ENCODE measurements at places on chromosomes 2 and 18.

DNA sequence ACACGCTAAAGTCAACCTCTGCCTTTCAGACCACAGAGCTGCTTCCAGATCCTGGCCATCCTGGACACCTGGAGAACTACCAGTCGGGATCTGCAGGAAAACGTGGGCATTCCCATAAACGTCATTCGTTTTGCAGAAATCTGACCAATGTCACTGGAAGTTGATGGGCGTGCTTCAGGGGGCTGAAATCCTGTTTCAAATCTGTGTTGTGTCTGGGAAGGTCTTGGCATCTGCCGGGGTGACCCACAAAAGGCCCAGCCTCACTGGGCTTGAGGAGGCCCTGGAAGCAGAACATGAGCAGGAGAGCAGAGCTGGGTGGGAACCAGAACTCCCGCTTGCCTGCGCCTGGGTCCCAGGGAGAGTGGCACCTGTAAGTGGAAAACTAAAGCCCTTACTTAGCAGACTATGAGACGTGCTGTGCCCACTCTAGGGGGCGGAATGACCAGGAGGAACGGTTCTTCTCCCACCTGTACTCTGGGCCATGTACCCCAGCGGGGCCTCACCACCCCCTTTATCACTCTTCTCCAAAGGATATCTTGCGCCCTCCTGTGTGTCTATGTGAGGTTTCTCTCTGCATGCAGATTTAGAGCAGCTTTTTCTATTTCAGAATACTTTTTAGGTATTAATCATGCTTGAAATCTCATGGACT, 200.9 kb downstream of the FAM210A start:
- DNase-seq = no peak

DNA sequence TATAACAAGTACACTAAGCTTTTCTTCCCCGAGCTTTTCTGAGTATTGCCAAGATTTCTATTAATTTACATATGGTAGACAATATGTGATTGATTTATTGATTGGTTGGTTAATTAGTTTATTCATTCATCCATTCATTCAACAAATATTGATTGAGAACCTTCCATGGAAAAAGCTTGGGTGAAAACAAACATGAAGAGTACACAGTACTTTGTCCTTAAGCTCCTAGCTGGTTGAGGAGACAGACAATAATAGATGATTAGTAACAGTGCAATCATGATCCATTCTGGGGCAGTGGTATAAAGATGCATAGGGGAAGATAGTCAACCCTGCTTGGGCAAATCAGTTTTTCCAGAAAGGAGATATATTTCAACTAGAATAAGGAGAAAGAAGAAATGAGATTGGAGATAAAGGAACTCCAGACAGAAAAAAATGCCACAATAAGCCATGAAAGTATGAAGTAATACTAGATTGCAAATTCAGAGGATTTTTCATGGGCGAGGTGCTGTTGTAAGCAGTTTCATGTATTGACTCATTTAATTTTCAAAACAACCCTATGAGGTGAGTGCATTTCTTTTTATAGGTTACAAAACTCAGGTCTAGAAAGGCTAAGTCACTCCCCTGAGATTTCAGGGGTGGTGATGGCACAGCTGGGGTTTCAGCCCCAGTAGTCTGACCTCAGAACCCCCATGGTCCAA, 129.5 kb downstream of the RND3 start:
- DNase-seq = no peak

GRCh38 chr2:240538031-240538780, 19.6 kb downstream of the ANKMY1 start:
- no peak for DNase-seq

DNA sequence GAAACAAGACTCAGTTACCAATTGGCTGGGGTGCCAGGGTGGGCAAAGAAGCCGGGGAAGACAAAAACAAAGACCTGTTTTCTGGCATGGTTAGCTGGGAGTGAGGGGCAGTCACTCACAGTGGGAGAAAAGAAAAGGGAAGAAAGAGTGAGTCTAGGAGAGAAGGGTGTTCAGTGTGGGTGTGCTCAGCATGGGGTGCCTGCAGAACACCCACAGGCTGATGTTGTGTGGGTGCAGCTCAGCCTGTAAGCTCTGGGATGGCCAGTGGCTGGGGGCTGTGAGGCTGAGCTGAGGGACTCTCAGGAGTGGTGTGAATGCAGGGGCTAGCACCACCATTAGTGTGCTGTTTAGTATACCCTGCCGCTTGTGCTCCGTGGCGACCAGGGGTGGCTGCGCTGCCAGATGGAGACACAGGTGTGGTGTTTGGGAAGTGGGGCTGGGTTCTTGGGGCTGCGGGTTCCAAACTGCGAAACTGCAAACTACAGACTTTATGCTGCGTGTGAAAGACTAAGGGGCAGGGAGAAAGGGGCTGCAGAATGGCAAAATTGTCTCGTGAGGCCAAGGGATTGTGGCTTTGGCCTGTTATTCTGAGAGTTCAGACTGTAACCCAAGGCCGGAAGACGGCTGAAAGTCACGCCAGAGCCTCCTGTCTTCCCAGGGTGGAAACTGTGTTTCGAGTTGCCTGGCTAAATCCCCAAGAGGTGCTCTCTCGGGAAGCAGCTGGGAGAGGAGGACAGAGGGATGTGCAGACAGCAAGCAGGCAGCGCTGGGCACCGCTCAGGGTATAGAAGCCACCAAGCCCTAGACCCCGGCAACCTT, 156.3 kb downstream of the TTC32 start:
- no peak for DNase-seq

- no peak for DNase-seq
Observed at GRCh38 chr18:36711813-36712444, 116.9 kb downstream of the TPGS2 start.

DNA sequence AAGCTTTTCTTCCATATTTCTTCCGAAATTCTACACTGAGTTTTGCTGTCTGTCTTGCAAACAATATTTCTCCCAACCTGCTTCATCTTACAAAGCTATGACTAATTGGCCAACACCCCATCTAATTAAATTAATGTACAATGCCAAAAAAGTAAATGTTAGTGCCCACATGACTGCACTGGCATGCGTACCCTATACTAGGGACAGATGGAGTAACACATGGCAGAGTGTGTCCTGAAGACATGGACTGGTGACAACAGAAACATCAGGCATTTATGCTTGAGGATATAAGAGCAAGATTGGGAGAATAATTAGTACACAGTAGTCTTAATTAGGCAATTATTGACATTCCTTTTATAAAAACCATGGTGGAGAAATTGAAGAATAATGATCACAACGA, 66.8 kb downstream of the MREG start:
- DNase-seq = no peak

DNA sequence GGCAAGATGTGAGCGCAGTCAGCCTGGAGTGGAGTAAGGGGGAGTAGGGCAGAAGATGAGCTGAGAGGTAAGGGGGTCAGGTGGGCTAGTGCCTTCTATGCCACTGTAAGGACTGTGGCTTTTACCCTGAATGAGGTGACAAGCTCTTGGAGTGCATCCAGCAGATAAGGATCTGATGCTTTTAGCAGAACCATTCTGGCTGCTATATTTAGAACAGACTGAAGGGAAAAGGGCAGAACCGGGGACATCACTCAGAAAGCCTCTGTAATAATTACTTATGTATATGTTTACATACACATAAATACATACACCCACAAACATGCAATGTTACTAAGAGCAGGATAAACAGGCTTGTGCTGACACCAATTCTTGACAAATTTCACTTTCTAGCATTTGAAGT, 124.8 kb downstream of the DTNB start:
- peak; percentile 28 for DNase-seq

DNA sequence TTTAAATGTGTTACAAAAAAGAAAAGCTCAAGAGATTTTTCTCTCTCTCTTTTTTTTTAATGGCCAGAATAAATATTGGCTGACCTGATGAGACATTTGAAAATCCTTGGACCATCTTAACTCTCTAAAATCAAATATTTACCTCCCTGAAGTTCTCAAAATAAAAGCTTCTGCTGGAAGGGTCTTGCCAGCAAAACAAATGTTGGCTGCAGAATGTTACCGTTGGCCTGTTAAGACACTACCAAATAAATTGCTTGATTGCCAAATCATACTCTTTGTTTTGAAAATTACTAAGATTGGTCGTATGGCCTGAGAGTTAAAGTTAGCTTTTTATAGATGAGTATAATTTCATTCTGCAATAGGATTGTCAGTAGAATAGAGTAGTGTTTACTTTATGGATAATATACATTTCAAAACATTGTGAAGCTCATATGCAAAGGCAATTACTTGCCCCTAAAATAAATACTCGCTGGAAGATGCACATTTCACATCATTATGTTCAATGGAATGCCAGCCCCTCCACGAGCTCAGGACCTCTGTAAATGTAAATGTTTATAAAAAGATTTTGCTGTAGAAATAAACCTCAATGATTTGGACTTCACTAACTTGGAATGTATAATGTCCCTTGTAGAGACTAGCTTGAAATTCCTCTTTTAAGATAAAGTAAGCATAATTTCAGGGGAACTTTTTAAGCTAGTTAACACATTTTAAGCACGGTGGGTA, 193.4 kb downstream of the SOX11 start:
- no peak for DNase-seq

DNA sequence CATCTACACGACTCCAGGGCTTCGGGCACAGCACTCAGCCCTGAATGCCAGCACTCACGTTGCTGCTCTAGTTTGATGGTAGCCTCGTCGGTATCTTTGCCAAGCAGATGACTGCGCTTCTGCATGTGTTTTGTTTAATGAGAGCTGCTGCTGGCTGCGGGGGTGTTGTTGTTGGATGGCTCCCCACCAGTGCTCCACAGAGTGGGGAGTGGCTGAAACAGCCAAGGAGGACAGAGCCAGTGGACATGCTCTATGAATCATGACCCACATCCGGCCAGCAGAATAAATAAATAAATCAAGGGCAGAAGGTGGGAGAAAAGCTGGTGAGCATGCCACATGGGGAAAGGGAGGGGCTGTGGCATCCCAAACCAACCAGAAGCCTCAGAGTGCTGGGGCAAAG, 131.2 kb upstream of the SOX11 start:
- no peak for DNase-seq

- DNase-seq = no peak
Observed at GRCh38 chr2:52383541-52383940, 1351.6 kb upstream of the NRXN1 start.

DNA sequence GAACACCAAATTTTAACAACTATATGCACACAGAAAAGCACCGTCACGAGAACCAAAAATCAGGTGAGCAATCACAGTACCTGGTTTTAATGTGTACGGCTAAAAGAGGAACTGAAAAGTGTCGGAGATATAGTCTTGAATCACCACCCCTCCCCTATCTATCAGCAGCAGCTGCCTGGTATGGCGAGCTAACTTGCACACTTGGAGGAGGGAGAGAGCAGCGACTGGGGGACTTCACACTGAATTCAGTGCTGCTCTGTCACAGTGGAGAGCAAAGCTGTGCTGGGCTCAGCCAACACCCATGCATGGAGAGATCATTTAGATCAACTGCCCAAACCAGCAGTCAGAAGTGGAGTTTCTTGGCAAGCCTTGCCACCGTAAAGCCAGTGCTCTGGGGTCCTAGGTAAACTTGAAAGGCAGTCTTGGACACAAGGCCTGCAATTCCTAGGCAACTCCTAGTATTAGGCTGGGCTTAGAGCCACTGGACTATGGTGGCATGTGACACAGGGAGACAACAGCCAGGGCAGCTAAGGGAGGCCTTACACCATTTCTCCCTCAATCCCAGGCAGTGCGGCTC, 89.2 kb upstream of the CD226 start:
- no peak for DNase-seq

- DNase-seq = no peak
Observed at GRCh38 chr2:233772583-233772982, 5.5 kb upstream of the MROH2A start.

DNA sequence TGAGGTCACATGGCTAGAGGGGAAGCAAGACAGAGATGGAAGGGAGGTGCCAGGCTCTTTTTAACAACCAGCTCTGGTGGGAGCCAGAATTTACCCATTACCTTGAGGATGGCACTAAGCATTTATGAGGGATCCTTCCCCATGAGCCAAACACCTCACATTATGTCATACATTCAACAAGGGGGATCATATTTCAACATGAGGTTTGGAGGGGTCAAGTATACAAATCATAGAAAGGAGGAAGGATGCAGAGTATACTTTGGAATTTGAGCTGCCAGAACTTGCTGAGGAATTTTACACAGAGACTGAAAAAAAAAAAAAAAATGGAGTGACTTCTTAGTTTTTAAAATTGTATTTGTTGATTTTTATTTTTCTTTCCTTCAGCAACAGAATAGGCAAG, 891.4 kb downstream of the CCDC85A start:
- DNase-seq = no peak

- no peak for DNase-seq
Observed at GRCh38 chr2:100142393-100142792, at the start of gene AFF3. Gene AFF3, minus strand, starts transcription at chr2:100142590. Its CDS starts 38,136 bp downstream, at chr2:100104454.

GRCh38 chr2:196453613-196454047, 185.9 kb upstream of the CCDC150 start:
- peak; percentile 3 for DNase-seq

- no peak for DNase-seq
Observed at GRCh38 chr2:86445436-86445835, 4.3 kb downstream of the KDM3A start.

DNA sequence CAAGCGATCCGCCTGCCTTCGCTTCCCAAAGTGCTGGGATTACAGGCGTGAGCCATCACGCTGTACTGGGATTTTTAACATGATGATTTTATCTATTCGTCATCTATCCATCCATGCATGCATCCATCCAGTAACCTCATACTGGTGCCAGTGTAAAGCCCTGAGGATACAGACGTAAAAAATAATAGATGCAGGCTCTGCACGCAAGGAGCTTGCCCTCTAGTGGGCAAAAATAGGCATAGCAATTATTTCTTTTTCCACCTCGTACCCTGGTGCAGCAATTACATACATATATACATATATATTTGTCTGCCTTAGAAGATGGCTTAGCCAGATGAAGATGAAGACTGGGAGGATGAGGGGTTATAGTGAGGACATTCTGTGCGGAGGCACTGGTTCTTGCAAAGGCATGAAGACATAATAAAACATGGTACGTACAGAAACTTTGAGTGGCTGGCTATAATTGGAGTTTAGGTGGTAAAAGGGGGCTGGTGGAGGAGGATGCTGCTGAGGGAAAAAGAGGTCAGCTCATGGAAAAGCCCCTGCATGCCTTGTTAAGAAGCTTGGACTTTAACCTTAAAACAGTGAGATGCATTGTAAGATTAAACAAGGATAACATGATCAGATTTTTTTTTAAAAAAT, 19.6 kb upstream of the RPIA start:
- no peak for DNase-seq

DNA sequence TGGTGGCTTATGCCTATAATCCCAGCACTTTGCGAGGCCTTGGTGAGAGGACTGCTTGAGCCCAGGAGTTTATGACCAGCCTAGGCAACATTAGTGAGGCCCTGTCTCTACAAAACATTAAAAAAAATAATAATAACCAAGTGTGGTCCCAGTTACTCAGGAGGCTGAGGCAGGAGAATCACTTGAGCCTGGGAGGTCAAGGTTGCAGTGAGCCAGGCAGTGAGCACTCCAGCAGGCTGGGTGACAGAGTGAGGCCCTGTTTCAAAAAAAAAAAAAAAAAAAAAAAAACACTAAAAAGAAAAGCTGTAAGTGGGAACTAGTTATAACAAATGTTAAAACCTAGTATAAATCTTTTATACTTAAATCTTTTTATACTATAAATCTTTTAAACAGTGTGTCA, 146.2 kb upstream of the ITGA4 start:
- no peak for DNase-seq

GRCh38 chr2:27027211-27027651, 5.5 kb upstream of the TMEM214 start:
- DNase-seq = no peak

Measured in NCI-H1092 (cell line).